ENCODE measurements at places on chromosomes 13 and 19.

DNA sequence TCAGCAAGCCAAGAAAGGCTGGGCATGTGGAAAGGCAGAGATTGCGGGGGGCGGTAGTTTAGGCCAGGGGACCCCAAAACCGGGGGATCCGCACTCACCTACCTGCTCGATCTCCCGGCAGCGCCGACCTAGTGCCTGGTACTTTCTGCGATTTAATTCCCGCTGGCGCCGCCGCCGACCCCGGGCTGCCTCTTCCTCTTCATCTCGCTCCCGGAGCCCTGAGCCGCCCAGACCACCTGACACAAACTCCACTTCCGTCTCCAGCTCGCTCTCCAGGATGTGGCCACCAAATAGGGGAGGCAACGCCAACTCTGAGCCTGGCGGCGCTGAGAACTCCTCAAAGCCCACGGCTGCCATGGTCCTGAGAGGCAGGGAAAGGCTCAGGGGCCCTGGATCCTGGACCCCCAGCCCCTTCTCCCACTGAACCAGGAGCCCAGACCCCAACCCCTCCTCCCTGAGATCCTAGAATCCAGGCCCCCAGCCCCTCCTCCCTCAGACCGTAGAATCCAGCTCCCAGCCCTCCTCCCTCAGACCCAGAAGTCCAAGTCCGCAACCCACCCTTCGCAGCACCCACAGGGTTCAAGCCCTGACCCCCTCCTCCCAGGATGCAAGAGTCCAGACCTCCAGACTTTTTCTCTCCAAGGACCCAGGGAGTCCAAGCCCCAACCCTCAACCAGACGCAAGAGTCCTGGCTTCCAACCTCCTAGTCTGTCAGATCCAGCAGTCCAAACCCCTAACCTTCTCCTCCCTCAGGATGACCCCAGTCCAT is 933 bp downstream of the TFPT start:
- no peak for DNase-seq

DNA sequence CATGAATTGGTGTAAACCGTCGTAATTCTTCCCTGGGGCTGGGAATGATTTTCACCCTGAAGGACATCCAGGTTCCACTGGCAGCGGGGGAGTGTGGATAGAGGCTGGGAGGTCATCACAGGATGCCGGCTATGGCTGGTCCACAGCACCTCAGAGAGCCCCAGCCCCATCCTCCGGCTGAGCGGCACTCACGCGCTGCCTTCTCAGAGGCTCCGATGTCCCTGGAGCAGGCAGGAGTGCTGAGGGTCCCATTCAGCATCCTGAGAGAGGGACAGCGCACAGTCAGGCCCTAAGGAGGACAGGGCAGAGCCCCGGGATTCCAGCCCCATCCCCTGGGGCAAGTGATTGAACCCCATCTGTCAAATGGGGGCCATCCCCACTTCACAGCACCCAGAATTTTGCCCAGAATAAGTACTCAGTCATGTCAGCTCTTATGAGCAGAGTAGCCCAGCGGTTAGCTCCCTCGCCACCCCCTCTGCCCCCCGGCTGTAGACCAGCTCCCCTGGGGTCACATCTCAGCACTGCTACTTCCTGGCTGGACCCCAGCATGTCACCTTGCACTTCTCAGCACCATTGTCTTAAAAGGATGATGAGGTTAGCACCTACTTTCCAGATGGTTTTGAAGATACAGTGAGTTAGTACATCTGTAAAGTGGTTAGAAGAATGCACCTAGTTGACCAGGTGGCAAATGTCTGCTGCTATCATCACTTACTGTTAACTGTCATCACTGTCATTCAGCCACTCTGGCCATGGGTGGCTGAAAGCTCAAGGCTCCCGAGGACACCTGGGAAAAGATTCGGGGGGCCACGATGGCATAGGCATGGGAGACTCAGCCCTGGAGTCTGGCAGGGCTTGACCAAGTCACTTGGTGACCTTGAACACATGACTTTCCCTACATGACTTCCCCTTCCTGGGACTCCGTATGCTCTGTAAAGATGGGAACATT is 11.9 kb downstream of the GRAMD1A start:
- DNase-seq: no peak

DNA sequence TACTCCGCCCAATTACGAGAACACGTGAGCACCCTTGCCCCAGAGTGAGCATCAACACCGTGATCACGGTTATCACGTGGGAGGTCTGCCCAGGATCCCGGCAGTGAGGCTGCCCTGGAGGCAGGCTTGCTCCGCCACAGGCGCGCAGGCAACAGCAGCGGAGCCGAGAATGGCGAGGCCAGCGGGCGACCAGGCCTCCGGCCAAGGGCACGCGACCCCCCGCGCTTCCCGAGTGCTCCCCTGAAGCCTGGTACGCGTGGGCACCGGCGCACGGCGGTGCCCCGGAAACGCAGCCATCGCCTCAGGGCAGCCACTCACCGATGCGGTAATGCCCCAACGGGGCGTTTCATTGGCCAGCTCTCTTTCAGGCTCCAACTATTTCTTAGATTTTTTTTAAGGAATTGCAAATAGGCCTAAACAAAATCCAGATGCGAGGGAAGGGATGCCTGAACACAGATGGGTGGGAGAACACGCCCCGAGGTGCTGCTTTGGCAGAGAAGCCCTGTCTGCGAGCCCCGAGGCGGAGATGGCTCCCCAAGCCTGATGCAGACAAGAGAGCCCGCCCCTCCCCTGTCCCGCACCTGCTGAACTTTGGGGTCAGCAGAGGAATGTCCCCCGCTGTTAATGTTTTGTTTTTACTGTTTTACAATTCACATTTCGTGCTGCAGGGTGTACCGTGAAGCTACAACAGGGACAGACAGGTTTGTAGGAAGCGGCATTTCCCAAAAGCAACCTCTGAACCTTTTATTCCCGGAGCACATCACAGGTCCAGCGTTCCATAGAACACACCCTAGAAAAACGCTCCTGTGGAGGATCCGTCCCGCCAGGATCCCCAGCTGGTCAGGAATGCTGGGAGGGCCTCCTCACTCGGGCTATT is 132.7 kb downstream of the ZDHHC20 start:
- DNase-seq: no peak

- DNase-seq: no peak
Observed at GRCh38 chr13:30735025-30735871, at the start of gene ALOX5AP. ALOX5AP (plus strand) TSS chr13:30735543; CDS start chr13:30735606, 63 bp downstream.

DNA sequence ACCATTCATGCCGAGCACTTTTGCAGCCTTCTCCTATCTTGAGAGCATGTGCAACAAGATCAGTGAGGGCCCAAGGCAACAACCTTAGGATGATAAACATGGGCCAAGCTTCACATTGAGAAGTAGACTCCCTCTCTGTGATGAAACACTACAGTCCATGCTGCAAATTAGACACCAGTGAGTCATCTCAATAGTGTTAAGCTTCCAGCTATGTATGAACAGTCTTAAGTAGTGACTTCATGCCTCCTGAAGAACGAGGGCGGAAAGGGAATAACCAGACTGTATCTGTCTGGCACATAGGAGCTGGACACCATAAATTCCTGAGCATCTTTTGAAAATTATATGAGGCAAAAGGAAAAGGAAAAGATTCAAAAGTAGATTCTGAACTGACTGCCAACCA is 309.9 kb upstream of the SLITRK1 start:
- no peak for DNase-seq

DNA sequence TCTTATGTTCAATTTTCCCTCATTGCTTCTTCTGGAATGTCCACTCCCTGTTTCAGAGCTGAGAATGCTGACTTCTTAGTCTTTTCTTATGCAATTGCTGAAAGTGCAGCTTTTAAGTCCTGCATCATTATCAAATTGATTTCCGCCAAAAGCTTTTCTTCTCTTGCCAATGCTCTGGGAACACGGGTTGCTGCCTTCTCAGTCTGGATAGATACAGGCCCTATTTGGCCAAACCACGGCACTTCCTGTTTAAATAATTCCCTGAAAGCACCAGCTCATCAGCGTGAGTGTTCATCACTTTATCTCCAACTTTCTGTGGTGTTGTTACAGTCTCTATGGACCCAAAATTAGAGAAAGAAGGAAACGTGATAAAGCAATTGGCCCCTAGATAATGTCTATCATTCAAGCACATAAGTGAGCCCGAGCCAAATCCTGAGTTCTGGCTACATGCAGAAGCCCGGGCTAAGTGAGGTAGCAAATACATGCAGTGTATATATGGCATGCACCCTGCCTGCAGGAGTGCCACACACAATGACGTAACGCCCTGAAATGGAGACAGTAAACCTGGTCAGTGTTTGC is 85.7 kb downstream of the CYSLTR2 start:
- DNase-seq: no peak

Measured in NCI-H2029 treated with DMSO at 0.1 percent for 48 hours (cell line).